Dorsolateral prefrontal cortex (tissue), 122 donors: ENCODE measurements at places on chromosomes 5 and 9.

DNA sequence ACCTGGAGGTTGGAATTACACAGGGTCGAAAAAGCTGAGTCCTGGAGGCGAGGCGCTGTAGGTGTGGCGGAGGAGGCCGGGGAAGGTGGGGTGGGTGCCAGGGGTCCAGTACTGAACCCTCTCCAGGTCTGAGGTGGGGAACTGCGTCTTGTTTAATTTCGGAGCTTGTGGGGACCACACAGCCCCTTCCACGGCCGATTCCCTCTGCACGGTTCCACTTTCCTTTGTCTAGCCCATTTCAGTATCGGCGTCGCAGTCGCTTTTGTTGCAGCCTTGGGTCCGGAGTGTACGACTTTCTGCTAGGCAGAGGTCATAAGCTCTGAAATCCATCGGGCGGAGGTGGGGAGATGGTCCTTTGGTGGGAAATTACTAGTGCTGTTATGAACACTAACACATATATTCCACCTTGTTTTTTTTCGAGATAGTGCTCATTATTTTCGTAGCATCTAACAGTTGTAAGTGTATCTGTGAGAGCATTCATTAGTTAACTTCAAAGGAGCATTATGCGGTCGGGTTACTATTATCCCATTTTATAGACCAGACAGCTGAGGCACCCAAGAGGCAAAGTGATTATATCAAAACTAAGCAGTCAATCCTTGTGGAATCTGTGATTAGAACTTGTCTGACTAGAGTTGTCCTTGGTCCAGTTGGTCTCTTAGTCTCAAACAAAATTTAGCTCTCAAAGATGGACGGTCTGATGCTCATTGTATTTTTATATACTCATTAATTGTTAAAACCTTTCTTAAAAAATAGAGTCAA is 737 bp downstream of the RNF180 start:
- DNase-seq, result peak; percentile 16

GRCh38 chr9:84512493-84512892 is 157.0 kb upstream of the NTRK2 start:
- DNase-seq, result no peak

GRCh38 chr5:124436294-124436693 is 310.1 kb downstream of the ZNF608 start:
- no peak for DNase-seq

DNA sequence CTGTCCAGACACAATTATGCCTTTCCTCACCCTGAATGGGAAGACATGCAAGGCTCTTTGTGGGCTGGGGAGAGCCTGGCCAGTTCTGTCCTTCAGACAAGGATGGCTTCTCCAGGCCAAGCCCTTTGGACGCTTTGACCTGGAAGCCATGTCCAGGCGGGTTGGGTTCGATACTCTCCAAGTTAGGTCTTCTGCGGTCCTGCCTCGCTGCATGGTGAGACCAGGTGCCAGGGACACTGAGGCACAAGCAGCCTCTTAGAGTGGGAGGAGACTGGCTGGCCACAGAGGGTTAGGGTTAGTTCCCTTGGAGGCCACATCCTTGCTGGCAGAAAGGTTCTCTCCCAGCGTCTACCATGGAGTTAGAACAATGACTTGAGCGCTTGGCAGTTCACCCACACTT is 67.6 kb downstream of the SHB start:
- DNase-seq, result no peak
